CD4-positive, alpha-beta T cell treated with Interleukin-15 for 1 hour (primary cell): ENCODE measurements at places on chromosomes 7 and 10.
A peak's percentile ranks its signal among the peaks of the same experiment; 100 is the strongest.

DNA sequence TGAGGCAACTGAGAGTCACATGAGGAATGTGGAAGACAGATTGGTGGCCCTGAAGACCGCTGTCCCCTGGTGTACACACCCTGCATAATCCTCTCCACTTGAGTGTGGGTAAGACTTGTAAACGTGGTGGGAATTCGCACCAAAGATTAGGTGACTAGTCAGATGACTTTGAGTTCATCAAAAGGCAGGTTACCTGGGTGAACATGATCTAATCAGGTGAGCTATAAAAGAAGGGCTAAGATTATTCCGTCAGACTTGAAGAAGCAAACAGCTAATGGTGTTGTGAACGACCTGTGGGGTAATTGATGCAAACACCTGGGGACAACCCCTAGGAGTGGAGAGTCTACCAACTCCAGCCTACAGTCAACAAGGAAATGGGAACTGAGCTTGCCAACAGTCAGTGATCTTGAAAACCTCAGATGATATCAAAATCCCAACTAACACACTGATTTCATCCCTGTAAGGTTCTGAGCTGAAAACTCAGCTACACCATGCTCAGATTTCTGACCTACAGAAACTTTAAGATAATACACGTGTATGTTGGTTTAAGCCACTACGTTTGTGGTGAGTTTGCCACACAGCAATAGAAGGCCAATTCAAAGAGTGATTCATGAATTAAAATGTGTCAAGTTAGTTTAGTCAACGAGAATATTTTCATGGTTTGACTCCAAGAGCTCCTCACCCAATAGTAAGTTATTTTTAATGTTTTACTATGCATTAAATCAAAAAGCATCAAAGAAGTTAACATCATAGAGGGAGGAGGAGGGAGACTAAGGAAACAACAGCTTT is 16.7 kb downstream of the PRTFDC1 start:
- DNase-seq, result no peak

DNA sequence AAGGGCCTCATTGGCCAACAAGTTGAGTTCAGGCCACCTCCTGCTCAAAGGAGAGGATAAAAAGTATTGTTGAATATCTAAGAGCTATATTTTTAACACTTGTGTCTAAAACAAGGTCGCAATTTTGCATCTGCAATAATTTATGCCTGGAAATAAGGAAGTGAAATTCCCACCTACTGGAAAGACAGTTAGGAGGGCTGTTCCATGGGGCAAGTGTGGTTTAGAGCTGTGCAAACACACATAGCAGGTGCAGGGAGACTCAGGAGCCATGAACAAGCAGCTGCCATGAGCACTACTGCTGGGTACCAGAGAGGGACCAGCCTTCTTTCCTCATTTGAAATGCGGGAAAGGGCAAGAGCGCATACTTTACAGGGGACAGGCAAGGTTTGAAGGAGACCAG is 35.5 kb upstream of the IKZF1 start:
- no peak for DNase-seq

DNA sequence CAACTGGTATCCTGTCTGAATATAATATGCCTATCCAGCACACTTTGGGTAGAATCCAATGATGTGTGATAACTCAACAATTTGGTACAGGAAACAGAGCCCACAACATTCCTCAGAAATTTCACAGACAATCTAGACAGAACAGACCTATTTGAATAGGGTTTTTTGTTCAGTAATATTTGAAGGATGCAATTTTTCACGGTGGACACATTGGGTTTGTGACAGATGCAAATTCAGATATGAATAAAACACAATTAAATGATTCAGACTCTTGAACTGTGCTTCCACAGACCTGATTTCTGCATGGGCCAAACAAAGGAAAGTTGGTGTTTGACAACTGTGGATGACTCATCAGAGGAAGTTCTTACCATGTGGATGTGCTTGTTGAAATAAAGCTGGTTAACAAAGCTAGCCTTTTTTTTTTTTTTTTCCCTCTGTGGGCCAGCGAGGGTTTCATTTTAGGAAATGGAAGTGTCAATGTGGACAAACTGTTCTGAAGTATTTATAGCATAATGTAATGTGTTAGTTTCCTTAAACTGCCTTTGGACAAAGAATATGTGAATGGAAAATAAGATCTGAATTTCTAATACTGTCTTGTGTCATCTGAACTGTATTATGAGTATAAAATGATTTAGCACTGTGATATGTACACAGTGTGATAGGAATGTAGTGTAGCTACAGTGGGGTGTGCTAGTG is 43.2 kb upstream of the FAM133B start:
- peak; percentile 41 for DNase-seq

- DNase-seq, result no peak
Observed at GRCh38 chr10:118485641-118486040, 109.8 kb downstream of the PRLHR start.

- DNase-seq, result peak; percentile 22
Observed at GRCh38 chr10:13717936-13718772, 131.4 kb downstream of the PRPF18 start.

DNA sequence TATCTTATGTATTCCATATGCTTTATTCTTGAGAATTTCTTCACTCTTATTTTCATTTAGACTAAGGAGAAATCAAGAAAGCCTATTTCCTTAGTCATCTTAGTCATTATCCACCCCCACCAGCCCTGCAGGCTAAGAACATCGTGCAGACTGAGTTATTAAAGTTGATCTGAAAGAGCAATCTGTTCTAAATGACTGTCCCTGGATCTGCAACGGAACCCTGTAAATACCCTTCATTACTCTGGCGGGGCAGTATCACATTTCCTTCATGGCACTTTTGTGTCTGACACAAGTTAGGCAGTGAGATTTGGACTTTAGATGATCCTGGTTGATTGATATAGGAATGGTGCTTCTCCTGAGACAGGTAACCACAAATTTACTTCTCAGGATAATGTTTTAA is 3.5 kb upstream of the MYPN start:
- no peak for DNase-seq

- no peak for DNase-seq
Observed at GRCh38 chr10:12835709-12836108, 165.8 kb downstream of the CCDC3 start.

DNA sequence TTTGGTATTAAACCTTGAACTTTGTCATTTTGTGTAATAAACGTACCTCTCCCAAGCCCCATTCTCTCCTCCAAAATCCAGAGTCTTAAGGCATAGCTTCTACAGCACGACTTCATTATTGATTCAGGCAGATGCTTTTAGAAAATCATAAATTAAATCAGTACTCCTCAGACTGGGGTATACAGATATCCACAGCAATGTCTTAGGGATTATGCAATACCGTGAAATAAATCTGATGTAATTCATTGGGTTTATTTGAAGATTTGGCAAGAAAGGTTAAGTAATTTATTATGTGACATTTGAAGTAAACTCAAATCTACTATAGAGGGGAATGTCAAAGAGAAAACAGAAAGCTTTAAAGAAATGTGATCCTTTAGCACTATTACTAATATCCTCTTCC is 246.1 kb upstream of the PLXDC2 start:
- DNase-seq, result no peak

- DNase-seq, result no peak
Observed at GRCh38 chr10:11712744-11713143, 29.4 kb upstream of the ECHDC3 start.

DNA sequence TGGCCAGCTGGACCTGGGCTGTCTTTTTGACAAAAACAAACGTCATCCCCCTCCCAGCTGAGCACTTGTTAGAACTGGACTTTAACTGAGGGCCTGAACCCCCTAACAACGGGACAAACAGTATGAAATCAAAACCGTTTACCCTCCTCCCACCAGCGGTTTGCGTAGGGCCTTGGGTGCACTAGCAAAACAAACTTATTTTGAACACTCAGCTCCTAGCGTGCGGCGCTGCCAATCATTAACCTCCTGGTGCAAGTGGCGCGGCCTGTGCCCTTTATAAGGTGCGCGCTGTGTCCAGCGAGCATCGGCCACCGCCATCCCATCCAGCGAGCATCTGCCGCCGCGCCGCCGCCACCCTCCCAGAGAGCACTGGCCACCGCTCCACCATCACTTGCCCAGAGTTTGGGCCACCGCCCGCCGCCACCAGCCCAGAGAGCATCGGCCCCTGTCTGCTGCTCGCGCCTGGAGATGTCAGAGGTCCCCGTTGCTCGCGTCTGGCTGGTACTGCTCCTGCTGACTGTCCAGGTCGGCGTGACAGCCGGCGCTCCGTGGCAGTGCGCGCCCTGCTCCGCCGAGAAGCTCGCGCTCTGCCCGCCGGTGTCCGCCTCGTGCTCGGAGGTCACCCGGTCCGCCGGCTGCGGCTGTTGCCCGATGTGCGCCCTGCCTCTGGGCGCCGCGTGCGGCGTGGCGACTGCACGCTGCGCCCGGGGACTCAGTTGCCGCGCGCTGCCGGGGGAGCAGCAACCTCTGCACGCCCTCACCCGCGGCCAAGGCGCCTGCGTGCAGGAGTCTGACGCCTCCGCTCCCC is at the start of gene IGFBP1:
IGFBP1 (plus strand) TSS at position 304 of the 808 bp plus-strand sequence; CDS start at position 469, 165 bp downstream.
- no peak for DNase-seq

- DNase-seq, result no peak
Observed at GRCh38 chr10:113620511-113620910, 43.3 kb downstream of the NRAP start.

DNA sequence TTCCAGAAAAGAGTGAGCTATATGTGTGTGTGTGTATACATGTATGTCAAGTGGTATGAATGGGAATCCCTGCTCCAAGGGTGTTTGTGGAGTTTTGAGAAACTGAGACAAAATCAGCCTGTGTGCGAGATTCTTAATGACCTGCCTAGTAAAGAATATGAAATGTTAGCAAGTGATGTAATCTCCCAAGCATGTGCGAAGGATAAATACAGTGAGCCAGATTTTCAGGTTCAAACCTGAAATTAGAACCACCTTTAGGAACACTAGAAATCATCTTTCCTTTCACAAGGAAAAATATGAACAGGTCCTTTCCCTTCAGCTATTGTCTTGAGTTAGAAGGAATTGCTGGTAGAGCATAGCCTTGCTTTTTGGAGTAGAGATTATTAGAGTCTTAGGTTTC is 457.6 kb downstream of the LRMDA start:
- DNase-seq, result no peak

- no peak for DNase-seq
Observed at GRCh38 chr10:112585126-112585525, 138.1 kb downstream of the VTI1A start.

DNA sequence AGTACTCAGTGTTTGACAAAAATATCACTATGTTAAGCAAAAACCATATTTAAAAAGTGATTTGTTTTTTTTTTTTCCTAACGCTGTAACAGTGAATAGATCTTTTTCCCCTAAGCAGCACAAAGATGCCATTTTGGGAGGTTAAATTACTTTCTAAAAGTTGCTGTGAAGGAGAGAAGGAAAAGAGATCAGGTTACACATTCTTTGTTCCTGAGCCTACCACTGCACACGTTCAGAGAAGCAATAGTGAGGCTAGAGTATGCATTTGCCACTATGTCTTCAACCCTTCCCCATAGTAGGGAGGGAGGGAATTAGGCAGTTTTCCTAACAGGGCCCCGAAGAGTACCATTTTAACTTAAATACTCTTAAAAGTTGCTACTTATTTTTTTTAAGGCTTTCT is 38.9 kb downstream of the BMPR1A start:
- no peak for DNase-seq

DNA sequence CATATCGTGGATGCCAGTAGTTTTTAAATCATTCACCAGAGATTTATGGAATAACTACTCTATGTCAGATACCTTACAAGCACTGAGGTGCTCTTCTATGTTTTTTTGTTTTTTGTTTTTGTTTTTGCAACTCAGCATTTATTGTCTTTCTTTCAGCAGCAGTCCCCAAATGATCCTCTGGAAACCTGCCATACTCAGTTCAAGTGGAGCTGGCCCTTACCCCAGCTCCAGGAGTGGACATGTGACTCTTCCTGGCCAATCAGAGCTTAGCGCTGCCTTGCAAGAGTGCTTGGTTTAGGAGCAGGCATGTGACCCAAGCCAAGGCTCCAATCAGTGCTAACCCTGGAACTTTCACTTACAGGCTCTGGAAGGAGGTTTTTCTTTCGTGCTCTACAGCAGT is 356.6 kb upstream of the ZMIZ1 start:
- no peak for DNase-seq

- DNase-seq, result no peak
Observed at GRCh38 chr7:157291404-157292080, 45.3 kb upstream of the DNAJB6 start.

DNA sequence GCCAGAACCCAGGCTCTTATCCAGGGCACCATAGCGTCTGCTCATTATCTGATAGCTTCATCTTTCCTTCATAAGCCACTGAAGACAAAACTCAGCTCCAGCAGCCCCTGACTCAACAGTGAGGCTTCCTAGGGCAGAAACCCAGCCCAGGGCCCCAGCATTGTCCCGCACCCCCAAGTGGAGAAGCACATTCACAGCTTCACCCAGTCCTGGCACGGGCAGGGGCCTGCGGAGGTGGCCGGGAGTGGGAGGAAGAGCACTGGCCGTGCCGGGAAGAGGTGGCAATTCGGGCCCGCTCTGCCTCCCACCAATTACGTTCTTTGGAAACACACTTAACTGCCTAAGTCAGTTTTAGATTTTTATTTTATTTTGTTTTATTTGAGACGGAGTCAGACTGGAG is 10.3 kb upstream of the CALML5 start:
- DNase-seq, result no peak

- peak; percentile 4 for DNase-seq
Observed at GRCh38 chr10:78419481-78420265, 386.0 kb downstream of the RPS24 start.

DNA sequence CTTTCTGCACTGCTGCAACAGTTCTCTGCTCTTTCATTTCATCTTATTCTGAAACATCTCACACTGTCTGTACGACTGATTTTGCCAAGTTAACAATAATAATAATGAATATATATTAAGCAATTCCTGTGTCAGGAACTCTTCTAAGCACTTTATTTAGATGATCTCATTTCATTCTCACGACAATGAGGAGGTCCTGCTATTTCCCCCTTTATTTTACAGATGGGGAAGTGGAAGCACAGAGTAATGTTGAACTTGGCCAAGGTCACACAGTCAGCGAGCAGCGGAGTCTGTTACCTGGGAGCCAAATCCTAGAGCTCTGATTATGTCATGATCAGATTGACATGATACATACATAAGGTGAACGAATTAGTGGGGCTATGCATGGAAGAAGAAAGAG is 5.8 kb downstream of the MRC1 start:
- DNase-seq, result no peak

GRCh38 chr10:76976142-76976541 is 661.5 kb downstream of the KCNMA1 start:
- no peak for DNase-seq

- no peak for DNase-seq
Observed at GRCh38 chr10:17473228-17473950, 19.0 kb upstream of the ST8SIA6 start.

DNA sequence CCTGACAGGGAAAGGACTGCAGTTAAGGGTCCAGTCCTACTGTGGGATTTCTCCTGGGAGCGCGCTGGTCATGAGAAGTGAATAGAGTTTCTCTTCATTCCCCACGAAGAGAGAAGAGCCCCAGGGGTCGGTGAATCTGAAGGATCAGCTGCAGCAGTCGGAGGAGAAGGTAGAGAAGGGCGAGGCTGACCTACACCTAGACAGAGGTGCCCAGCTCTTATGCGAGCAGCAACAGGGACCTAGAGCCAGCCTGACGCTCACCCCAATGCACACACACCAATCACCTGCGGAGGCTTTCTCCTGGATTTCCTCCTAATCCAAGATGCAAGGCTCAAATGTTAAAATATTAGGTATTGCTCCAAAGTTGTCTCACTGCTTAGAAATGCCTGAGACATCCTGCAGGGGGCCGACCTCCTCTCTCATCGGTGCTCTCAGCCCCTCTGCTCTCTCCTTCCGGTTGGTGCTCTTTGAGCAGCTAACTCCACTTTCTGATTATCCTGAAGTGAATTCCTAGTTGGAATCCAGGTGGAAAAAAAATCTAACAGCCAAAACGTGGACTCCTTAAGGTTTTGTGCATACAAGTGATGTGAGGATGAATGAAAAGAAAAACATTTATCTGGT is 176.4 kb downstream of the AHR start:
- DNase-seq, result no peak
